GDM1 (cell line): ENCODE measurements at places on chromosomes 16 and 17.

GRCh38 chr16:22719945-22720344 is 94.0 kb upstream of the HS3ST2 start:
- no peak for DNase-seq

GRCh38 chr17:28057731-28058246 is 15.3 kb downstream of the NLK start:
- no peak for DNase-seq

DNA sequence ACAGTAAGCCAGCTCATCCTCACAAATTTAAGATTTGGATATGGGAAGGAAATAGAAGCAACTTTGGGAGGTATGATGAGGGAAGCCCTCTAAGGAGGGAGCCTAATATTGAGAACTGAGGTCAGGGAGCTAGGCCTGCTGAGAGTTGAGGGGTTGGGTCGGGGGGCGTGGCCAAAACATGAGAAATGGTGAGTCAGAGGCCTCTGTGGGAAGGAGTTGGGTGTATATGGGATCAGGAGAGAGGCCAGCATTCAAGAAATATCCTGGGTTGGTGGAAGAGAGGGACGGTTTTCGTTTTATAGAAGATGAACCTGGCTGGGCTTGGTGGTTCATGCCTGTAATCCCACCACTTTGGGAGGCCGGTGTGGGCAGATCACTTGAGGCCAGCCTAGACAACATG is 48.4 kb downstream of the CLEC16A start:
- DNase-seq: no peak

DNA sequence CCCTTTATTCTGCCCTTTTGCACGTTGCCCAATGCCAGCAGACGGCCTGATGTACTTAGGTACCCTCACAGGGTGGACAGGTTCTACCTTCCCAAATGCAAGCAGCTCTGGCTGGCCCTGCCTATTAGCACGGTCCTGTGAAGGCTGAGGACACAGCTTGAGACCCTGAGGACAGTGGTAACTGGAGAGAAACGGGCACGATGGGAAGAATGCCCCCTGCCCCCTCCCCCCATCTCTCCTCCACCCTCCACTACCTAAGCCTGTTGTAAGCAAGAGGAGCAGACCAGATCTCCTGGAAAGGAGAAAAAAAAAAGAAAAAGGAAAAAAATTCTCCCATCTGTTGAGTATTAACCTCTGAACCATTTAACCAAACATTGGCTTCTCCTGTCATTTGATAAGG is 34.1 kb downstream of the MEOX1 start:
- DNase-seq: no peak

- DNase-seq: no peak
These were observed 65.1 kb upstream of the HAS3 start for GRCh38 chr16:69040144-69040909.
